Type B pancreatic cell (in vitro differentiated cells): ENCODE measurements at places on chromosomes 2 and 18.

DNA sequence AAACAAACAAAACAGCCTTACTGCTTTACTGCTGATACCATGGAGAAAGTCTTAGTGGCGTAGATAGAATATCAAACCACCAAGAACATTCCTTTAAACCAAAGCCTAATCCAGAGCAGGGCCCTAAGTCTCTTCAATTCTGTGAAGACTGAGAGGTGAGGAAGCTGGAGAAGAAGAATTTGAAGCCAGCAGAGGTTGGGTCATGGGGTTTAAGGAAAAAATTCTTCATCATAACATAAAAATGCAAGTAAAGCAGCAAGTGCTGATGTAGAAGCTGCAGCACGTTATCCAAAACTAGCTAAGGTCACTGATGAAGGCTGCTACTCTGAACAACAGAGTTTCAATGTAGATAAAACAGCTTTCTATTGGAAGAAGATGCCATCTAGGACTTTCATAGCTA, 77.1 kb downstream of the MTA3 start:
- no peak for DNase-seq

DNA sequence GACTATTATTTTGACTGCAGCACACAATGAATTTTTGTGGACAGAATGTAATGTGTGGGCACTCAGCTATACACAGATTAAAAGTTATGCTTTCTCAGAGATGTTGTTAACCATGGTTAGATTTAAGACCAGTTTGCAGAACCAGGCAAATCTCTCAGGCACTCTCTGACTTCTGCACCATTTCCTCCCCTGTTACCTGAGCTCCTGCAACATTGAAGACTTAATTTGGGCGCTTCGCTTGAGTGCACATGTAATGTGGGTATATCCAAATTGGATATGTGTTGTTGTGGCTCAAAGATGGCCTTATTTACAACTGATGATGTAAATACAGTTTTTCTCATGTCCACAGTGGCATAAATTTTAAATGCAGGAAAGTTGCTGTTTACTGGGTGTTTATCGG, 469.4 kb downstream of the PTPRM start:
- DNase-seq: no peak

DNA sequence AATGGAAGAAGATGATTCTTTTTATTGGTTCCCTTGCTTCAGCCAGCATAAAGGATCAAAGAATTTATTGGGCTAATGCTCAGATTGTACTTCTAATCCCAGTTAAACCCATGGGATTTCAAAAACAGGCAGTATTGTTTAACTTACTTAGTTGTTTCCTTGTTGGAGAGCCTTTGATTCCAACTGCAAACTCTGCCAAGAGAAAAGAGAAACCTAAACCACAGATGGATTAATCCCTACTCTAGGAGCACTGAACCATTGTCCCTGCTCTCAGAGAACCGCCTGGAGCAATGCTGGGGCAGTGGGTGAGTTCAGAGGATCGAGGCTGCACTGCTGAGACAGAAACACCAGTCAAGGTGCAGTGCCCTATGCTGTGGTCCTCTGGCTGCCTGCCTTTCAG, 44.9 kb upstream of the SIGLEC15 start:
- DNase-seq: no peak

DNA sequence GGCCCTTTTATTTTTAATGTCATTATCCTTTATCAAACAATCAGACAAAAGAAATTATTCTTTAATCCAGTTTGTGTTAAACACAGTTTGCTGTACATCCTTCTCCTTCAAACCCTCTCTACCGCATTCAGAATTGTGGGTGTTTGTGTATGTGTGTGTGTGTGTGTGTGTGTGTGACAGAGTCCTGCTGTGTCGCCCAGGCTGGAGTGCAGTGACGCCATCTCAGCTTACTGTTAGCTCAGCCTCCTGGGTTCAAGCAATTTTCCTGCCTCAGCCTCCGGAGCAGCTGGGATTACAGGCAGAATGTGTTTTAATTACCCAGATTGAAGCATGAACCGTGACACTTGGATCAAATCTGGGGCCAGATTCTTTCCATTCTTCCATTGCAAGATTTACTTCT, 723.7 kb downstream of the DCDC2C start:
- DNase-seq: no peak

DNA sequence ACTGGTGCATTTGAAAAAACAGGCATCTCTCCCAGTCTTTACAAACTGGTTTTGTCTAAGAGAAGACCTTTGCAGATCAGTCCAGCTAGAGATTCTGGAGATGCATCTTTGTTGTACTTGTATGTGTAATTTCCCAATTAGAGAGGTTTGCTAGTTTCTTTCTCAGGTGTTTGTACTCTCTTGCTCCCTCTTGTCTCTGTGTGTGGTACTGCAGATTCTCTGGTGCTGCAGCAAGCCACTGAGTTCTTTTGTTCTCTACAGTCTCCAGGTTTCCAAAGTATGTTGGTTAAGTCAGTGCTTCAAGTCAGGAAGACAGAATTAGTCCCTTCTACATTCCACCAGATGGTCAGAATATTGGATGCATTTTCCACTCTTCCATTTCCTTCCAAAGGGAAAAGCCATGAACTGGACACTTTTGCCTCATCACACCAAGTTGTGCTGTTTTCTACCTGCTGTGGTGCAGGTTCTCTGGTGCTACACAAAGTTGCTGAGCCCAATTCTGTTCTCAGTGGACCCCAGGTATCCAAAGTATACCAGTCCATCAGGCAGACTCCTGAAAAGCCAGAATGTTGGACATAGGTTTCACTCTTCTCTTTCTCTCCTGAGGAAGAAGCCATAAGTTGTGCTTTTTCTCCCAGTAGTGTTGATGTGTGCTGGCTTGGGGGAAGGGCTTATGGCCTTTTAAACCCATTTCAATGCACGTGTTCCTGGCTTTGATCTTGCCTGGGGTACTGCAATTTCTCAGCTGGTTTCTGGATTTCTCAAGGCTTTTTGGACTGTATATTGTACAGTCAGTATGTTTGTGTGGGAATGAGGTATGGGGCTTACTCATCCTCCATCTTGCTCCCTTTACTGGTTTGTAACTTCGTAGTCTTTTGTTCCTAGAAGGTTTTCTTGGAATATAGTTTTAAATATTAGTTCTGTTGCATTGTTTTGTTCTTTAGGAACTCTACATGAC, 29.8 kb downstream of the EPC2 start:
- no peak for DNase-seq

- no peak for DNase-seq
These were observed 154.0 kb downstream of the INHBB start for GRCh38 chr2:120499784-120500495.

DNA sequence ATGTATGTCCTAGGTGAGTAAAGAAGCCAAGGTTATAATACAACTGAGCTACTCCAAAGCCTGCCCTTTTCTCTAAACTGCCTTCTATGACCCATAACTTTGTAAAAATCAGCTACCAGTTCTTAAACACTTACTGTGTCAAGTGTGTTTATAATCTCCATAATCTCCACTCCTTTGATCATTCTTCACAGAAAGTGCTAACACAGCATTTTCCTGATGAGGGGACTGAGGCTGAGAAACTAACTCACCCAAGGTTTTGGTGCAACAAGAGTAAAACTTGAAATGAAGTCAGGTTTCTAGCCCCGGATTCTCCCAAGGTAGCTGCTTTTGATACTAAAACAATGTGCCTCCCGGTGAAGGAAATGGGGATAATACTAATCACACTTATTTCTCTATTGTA, 1.9 kb upstream of the C2orf49 start:
- no peak for DNase-seq

DNA sequence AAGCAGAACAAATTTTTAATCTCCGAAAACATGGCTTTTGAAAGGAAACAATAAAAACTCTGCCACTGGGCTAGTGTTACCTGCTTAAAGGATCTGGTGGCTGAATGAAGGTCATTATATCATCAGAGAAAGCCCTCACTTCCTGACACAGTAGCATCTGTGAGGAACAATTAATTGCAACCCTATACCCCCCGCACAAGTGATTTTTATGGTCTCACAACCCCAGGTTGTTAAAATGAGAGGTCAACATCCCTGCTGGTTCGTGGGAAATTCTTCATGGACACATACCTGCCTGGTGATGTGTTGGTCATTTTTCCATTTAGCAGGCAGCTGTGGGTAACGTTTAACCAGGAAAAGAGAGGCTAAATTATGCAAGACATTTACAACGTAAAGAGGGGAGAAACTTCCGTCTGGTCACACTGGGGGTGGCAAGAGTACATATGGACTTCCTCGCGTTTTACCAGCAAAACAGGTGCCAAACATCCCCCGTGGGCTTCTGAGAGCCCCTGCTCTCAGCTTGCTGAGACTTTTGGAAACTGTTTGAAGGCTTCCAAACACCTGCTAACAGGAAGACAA, 29.2 kb downstream of the NIFK start:
- DNase-seq: no peak

DNA sequence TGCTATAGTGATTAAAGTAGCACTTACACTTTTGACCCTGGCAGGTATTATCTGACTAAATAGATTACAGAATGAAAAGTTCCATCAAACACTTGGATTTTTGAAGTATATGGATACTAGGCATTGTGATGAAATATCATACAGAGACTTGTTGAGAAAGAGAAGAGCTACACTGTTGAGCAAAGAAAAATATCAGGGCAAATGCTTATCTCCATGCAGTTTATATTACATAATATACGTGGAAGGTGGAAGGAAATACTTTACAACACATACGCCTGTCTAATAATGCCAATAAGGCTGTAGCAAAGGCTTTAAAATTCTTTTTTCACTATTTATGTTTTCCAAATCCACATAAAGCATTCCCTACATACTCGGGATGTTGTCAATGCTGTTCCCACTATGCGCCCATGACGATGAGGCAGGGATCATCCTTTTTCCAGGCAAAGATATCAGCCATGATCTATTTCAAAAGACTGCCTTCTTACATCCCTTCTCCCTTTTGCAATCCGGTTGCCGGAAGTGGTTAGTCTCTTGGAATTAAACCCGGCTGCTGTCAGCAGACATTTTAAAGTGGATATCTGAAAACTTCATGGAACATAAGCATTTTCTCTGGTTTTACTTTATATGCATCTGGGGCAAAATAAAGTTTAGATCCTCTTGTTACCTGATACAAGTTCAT, 92.6 kb upstream of the ITGA4 start:
- DNase-seq: no peak

GRCh38 chr2:29115797-29116781, 874 bp downstream of the CLIP4 start:
- DNase-seq: no peak

GRCh38 chr2:155442755-155443372, 744.4 kb downstream of the KCNJ3 start:
- DNase-seq: no peak

DNA sequence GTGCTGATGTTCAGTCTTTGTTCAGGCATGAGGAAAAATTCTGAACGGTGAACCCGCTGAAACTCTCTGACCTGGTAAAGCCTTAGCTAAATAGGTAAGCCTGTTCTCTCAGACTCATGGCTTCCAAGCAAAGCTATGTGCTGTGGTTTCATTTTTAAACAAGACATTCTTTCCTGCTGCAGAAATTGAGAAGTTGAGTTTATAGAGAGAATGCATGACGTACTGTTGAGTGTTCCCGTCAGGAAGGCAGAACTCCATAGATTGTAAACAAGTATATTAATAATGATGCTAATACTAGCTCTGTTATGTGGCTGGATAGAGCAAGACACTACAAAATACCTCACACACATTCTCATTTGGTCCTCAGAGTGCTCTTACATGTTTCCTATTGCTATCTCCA, 424.0 kb upstream of the CRIM1 start:
- DNase-seq: no peak

DNA sequence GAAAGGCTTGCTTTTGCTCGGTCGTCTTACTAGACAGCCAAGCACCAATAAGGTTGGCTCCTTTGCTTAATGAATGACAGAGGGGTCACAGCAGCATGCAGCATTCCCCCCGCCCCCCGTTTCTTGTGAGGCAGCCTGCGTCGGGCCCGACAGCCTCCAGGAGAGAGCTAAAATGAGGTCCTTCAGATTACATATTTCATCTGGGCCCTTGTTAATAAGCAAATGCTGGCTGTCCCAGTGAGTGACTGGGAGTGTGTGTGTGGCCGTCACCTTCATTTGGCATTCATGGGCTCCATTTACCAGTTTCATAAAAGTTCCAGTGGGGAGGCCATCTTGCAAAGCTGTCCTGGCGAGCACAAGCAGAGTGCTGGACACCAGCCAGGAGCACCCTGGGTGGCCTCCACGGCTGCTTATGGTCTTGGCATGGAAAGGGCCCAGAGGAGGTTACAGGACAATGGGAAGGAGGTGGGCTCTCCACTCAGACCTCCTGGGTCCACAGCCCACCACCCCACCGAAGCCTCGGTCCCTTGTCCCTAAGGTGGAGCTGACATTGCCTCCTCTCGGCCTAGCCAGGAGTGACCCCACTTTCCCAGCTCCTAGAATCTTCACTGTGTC, 37.2 kb downstream of the ODC1 start:
- DNase-seq: no peak

GRCh38 chr2:45884126-45884525, 232.7 kb downstream of the PRKCE start:
- no peak for DNase-seq

GRCh38 chr2:227827143-227827542, 13.5 kb downstream of the CCL20 start:
- no peak for DNase-seq

GRCh38 chr2:197435598-197436420, 981 bp upstream of the SF3B1 start:
- no peak for DNase-seq

DNA sequence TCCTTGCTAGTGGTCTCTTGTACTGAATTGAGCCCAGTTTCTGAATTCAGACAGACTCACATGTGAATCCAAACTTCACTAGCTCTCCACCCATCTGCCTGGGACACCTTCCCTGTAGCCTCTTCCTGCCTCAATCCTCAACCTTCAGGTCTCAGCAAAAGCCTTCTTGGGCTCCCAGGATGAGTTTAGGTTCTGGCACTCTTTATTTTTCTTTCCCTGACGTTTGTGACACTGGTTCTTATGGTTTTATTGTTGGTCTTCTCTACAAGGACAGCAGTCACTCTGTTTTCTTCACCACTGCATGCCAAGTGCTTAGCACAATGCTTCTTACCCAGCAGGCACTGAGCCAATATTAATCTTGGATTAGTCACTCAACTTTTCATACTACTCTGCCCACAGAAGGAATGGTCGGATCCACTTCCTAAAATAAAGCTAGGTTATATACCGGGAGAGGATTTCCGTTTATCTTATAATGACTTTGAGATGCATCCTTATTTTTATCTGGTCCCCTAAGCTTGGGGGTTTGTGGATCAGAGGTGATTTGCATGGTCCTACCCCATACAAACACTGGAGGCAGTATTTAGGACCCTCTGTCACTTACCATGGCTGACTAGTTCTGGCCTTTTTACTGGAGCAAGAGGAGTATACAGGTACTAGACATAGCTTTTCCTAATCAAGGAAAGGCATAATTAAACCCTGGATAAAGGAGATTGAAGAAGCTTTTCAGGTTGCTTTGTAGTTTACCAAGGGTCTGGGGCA, 186.3 kb downstream of the MYCN start:
- no peak for DNase-seq

DNA sequence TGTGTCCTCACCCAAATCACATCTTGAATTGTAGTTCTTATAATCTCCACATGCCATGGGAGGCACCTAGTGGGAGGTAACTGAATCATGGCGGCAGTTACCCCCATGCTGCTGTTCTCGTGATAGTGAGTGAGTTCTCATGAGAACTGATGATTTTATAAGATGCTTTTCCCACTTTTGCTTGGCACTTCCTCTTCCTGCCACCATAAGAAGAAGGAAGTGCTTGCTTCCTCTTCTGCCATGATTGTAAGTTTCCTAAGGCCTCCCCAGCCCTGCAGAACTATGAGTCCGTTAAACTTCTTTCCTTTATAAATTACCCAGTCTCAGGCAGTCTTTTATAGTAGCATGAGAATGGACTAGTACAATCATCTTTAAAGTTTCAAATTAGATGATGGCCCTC, 902.4 kb upstream of the PIK3C3 start:
- DNase-seq: no peak

GRCh38 chr2:20048488-20049448, 2.7 kb downstream of the LAPTM4A start:
- no peak for DNase-seq
